ENCODE measurements at places on chromosomes 11 and 22.

GRCh38 chr11:122617926-122618325 is 37.6 kb upstream of the UBASH3B start:
- no peak for DNase-seq

DNA sequence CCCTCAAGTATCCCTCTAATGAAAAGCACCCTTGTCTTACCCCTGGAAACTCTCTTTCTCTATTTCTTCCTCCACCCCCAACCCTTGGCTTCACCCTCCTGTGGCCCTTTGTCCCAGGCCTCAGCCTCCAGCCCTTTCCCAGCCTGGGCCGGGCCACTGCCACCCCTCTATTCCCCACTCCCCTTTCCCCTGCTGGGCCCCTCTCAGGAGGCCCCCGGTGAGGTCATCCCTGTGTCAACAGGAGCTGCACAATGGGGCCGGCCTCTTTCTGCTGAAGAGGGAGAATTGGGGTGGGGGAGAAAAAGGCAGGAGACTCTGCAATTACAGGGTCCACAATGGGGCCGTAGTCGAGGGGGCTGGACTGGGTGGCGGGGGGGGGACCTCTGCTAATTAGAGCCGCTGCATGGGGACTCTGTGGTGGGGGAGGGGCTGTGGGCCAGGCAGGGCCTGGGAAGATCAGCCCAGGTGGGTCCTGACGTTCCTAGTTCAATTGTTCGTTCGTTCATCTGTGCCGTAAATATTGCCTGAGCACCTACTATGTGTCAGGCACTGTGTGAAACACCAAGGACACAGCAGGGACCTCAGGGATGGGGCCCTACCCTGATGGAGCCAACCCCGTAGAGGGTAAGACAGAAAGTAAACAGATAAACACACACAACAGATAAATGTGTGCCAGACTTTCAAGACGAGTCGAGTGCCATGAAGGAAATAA is 18.5 kb upstream of the MPPED1 start:
- no peak for DNase-seq

DNA sequence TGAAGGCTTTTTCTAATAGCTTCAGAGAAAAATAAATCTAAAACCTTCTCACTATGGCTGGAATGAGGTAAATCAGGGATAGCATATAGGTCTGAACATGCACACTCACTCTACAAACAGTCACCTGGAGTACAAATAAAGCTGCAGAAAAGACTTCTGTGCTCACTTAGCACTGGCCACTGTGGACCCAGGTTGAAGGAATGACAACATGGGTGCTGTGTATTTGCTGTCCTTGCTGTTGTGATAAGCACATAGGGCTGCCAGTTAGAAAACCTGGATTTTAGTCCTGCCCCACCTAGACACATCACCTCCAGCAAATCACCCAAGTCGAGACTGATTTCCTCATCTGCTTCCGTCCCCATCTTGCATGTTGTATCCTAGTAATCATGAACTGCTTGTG is 51.2 kb downstream of the FZD4 start:
- DNase-seq: no peak

- DNase-seq: no peak
Observed at GRCh38 chr11:135001581-135001980, 589.5 kb upstream of the B3GAT1 start.
